ENCODE measurements at places on chromosomes 3 and 15.

- DNase-seq = peak; percentile 85
These were observed 11.6 kb upstream of the SCAMP5 start for GRCh38 chr15:74983725-74984231.

DNA sequence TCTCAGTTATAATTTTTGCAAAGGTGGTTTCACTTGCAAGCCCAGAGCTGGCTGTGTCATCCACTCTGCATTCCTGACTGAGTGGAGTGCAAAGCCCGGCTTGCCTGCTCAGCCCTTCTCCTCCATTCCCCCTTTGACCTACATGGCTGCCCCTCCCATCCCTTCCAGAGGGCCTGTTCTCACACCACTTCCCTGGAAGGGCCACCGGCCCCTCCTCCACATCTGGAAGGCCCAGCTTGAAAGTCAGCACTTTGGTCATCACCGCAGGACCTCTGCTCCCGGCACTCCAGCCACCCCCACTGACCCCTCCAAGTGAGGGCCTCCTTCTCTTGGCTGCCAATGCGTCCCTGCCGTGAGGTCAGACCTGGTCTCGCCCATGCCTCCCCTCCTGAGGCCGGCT, 74.1 kb upstream of the RNF7 start:
- DNase-seq = no peak

DNA sequence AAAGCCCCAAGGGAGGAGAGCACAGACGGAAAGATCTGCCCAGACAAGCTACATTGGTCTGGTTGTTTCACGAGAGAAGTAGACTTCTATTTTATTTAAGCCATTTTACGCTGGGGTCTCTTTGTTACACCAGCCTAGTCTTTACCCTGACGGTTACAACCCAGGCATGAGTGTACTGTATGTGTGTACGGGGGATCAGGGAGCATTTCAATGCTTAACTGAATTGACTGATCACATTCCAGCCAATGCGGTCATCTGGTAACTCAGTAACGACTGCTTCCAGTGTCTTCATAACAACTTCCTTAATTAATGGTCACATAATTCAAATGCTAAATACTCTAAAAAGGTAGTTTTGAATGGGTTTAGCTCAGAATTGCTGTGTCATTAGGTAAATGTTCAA, 288.6 kb downstream of the FOXP1 start:
- no peak for DNase-seq

DNA sequence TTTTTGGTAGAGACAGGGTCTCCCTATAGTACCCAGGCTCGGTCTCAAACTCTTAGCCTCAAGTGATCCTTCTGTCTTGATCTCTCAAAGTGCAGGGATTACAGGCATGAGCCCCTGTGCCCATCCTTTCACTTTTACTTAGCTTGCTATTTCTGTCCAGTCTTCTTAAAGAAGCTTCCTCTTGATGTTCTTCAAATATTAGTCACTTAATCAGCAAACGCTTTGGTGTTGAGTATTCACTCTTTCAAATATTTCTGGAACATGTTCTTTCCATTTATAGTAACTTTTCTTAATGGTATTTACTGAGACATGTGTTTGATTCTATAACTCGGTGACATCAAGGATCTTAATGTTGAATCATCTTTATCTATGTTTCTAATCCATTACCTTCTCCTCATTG, 122.1 kb downstream of the CNTN6 start:
- DNase-seq = no peak

GRCh38 chr3:53733446-53733845, 112.8 kb downstream of the CHDH start:
- no peak for DNase-seq

DNA sequence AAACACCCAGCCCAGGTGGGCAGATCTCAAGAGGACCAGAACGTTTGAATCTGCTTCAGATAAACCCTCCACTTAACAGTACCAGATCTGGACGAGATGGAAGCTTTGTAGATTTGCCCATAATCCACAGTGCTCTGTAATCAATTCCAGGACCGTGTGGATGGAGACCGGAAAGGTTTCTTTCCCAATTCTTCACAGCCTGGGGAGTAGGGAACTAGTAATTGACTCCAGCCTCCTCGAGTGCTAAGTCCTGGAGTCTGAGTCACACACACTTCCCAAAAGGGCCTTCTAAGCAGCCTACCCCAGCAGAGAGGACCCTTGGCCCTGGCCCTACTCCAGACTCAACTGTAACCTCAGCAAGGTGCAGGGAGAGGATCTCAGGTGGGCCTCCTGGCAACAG, 56.2 kb upstream of the TSEN2 start:
- no peak for DNase-seq

DNA sequence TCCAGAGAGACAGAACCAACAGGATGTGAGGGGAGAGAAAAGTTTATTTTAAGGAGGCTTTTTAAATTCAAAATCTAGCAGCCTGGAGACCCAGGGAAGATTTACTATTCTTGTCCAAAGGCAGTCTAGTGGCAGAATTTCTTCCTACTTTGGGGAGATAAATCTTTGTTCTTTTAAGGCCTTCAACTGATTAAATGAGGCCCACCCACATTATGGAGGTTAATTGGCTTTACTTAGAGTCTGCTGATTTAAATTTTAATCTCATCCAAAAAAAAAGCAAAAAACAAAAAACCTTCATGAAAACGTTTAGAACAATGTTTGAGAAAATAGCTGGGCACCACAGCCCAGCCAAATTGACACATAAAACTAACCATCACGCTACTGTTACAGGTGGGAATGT, 41.3 kb downstream of the TMOD3 start:
- no peak for DNase-seq

- DNase-seq = no peak
These were observed 189.2 kb downstream of the TP63 start for GRCh38 chr3:189820365-189820720.

Data from activated CD4-positive, alpha-beta T cell treated with anti-CD3 and anti-CD28 coated beads, Interleukin-2, Interleukin-6, amounts not matched to agents 100 ng/mL and 50 ng/mL, durations not matched to agents 16 hours and 8 hours (primary cell).